HT1080 (cell line): ENCODE measurements at places on chromosomes 4 and X.

DNA sequence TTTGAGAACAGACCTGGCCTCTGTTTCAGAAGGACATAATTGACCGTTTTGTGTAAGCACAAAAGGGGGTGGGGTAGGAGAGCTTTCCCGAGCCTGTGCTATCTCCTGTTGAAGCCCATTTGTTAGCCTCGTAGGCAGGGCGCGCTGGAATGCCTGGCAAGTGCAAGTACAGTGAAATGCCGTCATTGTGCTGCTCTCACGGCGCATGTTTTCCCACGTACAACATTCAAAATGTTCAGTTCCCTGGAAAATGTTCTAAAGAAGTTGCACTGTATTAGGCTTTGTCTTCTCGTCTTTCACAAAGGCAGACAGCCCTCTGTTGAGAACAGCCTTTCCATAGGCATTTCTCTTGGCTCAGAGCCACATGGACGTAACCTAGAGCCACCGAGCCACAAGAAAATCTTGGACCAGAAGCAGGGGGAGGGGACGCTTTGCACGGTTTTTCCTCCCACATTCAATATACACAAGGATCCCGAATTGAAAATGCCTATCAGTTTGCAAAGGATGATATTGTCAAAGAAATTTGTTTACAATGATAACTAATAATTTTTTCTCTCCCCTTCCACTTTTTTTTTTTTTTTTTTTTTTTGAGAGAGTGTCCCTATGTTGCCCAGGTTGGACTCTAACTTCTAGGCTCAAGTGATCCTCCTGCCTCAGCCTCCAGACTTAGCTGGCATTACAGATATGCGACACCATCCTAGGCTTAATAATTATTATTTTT lies 54.6 kb upstream of the RAPGEF2 start:
- DNase-seq: no peak

- DNase-seq: no peak
Measured at GRCh38 chrX:129790808-129791207, 11.1 kb downstream of the SASH3 start.

- DNase-seq: no peak
Measured at GRCh38 chr4:137213372-137214173, 318.7 kb downstream of the PCDH18 start.

DNA sequence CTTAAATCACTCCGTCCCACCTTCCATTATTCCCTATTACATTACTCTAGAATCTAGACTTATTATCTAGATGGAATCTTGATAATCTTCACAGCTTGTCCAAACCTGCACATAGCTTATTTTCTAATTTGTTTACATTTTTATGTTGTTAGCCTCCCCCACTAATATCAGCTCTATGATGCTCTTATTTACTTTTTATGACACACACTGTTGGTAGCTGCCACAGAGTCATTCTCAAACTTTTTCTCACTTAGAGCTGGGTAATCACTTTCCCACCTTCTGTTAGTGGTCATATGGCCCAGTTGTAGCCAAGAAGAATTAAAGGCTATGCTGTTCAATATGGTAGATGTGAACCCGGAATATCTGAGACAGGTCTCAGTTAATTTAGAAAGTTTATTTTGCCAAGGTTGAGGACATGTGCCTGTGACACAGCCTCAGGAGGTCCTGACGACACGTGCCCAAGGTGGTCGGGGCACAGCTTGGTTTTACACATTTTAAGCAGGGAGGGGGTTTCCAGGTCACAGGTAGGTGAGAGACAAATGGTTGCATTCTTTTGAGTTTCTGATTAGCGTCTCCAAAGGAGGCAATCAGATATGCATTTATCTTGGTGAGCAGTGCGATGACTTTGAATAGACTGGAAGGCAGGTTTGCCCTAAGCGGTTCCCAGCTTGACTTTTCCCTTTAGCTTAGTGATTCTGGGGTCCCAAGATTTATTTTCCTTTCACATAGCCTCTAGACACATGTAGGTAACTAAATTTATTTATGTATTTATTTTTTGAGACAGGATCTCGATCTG lies 7.0 kb upstream of the ADGRA3 start:
- no peak for DNase-seq

GRCh38 chr4:8840816-8841455 lies 30.7 kb downstream of the HMX1 start:
- DNase-seq: no peak

GRCh38 chr4:150997141-150997540 lies 17.9 kb downstream of the LRBA start:
- no peak for DNase-seq
